ENCODE measurements at places on chromosomes 5 and 9.

- no peak for DNase-seq
Measured at GRCh38 chr5:171544913-171545765, 125.7 kb downstream of the FGF18 start.

DNA sequence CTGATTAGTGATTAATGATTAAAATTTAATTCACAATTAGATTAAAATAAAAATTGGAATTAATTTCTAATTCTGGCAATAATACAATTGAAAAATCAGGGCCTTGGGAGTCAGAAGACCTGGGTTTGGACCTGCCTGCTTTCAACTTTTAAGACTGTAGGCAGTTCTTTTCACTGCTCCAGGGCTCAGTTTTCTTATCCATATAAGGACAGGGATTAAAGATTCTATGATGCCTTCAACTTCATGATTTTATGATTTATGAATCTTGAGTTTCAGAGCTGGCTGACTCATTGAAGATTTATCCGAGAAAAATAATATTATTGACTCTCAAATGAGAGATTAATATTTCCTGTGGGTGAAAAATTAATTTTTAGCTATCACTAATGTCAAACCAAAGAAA lies 208.6 kb upstream of the ANKH start:
- no peak for DNase-seq

GRCh38 chr9:113876151-113876992 lies at the start of gene ZNF618:
ZNF618 (plus strand) TSS chr9:113876309; CDS start chr9:113876381, 72 bp downstream.
- DNase-seq, result no peak

DNA sequence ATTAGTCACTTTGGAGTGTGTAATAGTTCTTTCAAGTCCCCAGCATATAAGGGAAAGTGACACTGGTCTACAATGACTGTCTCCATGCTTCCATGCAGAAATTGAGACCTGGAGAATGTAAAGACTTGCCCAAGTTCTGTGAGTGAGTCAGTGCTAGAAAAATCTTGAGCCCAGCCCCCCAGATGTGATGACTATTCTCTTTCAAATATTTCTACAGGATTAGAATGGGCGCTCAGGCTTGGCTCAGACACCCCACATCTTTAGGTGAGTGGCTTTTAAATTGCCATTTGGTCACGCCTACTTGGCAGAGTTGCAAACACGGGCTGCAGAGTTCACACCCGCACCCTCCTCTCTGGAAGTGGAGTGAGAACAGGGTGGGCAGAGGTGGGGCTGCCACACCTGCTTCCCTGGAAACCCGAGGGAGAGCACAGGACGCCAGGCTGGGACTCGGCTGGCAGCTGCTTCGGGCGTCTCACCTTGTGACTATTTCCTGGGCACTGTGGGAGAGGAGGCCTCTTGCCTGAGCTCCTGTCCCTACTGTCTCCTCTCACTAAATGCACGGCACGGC lies 37.6 kb downstream of the ROPN1L start:
- no peak for DNase-seq

- DNase-seq, result no peak
Measured at GRCh38 chr5:87383216-87383615, 29.5 kb downstream of the CCNH start.

GRCh38 chr5:81420039-81420667 lies 26.2 kb upstream of the ACOT12 start:
- peak; percentile 14 for DNase-seq

GRCh38 chr5:156981481-156981880 lies 18.5 kb upstream of the TIMD4 start:
- no peak for DNase-seq

DNA sequence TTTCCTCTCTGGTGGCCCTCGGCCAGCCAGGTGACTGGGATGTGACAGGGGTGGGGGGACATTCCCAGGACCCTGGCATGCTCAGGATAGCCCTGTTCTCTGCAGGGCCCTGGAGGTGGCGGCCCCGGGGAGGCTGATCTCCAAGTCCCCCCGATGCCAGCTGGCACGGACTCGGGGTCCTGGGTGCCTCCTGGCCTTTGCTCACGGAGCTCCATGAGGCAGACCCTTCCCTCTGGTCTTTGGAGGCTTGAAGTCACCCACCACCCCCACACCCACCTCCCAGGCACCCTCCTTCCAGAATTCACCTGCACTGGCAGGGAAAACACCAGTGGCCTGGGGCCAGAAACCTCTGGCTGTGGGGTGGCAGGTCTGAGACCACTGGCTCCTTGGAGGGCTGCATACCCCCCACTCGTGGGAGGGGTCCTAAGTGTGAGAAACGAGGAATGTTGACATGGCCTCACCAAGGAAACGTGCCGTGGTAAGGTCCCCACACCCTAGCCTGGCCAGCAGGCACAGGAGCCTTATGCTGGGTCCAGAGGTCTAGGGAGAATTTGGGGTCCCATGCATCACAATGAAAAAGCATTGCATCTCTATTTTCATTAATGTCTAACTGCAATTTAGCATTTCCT lies 130.8 kb upstream of the FAM120A start:
- DNase-seq, result no peak

DNA sequence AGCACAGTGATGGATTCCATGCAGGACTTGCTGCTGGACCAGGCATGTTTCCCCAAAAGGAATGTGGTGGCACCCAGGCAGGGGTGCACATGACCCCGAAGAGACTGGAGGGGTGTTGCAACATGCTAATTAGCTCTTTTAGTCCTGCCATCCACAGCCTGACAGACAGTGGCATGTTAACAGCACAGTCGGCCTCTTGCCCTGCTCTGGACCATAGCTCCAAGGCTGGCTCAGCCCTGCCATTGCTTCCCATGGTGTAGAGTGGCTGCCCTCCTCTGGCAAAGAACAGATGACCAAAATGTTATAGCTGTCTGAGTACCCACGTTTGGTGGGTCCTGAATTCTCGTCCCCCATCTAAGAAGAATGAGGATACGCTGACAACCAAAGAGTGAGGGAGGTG lies 736.4 kb upstream of the PTPRD start:
- no peak for DNase-seq

DNA sequence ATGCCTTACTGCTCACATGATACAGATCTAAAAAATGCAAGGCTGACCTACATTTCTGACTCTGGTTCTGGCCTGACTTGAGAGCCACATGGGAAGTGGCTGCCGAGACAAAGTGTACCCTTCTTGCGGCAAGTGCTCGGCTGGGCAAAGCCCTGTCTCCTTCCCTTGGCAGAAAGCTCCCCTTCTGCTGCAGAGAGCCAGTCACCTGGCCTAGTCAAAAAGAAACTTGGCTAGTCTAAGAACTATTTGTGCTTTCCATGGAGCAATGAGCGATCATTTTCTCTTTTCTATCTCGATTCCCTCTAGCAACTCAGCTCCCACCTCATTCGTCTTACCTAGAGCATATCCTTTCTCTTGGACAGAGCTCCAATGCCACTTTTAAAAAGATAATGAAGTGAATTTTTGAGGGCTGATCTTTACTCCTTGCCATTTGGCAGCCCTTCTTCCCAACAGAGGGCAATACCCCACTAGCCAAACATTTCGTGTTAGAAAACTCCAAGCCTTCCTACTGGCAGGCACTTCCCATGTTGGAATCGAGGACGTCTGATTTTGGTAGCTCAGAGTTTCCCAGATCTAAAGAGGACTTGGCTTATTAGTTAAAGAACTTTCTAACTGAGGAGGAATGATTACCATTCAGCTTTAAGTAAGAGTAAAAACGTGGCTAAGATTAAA lies 108.1 kb upstream of the PRRC1 start:
- DNase-seq, result no peak

- no peak for DNase-seq
Measured at GRCh38 chr9:23775549-23775948, 50.5 kb downstream of the ELAVL2 start.

DNA sequence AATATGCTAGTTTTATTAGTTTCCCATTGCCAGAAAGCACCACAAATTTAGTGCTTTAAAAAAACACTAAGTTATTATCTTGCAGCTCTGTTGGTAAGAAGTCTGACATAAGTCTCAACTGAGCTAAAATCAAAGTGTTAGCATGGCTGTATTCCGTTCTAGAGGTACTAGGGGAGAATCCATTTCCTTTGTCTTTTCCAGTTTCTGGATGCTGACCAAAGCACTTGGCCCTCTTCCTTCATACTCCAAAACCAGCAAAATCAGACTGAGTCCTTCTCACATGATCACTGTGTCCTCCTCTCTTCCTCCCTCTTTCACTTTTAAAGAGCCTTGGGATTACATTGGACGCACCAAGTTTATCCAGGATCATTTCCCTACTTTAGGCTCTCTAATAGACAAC lies 9.5 kb downstream of the CDH18 start:
- no peak for DNase-seq

GRCh38 chr5:103211576-103212561 lies 46.7 kb upstream of the MACIR start:
- DNase-seq, result no peak

DNA sequence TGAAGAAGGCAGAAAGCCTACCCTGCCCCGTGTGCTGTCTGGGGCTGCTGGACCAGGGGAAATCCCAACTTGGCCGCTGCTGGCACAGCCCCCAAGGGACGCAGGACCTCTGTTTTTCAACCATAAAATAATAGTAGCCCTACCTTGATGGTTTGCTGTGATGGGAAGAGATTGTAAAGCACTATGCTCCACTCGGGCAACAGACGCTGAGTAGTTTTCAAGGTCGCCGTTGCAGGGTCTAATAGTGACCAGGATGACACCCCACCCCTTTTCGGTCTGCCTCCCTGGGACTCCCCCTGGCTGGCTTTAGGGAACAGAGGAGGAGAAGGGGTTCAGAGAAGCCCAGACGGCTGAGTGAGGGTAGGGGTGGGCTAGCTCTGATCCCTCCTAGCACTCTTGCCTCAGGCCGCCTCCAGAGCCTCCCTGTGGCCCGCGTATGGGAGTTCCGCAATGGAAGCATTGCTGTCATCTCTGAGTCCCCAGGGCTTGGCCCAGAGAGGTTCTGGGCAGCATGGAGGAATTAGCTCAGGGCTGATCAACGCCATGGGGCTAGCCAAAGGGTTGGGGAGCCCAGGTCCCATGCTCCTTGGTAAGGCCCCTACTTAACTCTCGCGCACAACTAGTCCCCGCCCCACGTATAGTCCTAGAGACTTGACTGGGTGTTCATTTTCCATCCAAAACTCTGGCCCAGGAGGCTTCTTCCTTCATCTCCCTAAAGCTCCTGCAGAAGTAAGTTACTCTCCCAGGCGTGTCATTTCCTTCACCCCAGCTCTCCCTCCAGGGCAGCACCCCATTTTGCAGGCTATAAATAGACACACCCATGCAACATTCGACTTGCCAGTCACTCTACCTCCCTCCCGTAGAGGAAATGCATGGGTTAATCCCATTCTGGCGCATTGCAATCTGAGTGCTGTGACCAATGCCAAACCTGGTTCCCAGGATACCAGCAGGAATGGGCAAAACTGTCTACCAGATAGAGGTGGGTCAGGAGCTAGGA lies 1.1 kb upstream of the IRF1 start:
- DNase-seq, result no peak

DNA sequence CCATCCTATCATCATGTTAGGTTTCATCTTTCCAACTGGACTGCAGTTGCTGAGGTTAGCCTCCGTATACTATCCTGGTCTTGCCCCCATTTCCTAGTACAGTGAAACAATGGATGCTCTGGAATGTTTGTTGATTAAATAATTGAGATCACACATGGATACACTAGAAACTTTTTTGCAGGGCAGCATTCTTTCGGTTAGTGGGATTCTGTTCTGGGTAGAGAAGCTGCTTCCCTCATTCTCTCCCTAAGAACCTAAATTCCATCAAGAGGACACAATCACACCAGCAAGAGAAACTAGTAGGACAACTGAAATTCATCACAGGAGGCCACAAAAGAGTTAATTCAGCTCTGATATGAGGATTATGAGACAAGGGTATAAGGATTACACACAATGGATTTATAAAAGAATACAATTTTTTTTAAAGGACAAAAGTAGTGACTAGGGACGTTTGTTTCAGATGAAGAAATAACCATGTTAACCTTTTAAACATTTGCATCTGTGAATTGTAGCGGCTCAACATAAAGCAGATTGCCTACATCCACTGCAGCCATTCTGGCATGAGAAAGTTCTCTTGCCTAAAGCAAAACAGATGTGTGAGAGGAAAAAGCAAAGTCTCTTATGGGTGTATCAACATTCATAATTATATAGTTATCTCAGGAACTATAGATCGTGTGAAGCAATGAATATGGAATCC lies 162.7 kb upstream of the LHFPL2 start:
- DNase-seq, result no peak

DNA sequence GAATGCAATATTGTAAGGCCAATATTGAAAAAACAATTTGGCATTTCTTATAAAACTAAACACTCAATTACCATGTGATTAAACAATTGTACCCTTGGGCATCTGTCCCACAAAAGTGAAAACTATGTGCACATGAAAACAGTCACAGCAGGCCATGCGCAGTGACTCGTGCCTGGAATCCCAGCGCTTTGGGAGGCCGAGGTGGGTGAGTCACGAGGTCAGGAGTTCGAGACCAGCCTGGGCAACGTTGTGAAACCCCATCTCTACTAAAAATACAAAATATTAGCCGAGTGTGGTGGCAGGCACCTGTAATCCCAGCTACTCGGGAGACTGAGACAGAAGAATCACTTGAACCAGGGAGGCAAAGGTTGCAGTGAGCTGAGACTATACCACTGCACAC lies 343.7 kb downstream of the DMRTA1 start:
- DNase-seq, result no peak

- DNase-seq, result no peak
Measured at GRCh38 chr5:35101016-35101415, 53.3 kb upstream of the AGXT2 start.

- no peak for DNase-seq
Measured at GRCh38 chr5:33867241-33867640, 24.5 kb downstream of the ADAMTS12 start.

DNA sequence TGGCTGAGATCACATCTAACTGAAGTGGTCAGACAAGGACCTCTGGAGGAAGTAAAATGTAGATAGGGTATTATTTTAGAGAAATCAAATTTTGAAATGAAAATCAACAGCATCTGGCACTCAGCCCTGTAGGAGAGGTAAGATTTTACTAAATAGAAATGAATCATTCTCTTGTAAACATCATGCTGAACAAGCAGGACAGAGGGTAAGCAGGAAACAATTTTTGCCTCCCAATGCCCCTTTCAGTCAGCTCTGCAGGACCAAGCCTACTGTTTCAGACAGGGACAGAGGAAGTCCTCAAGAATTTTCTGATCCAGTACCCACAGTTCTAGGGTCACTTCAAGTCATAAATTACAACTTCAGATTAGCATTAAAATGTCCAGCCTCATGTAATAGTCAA lies 190.1 kb downstream of the ESM1 start:
- DNase-seq, result no peak
